Naive thymus-derived CD8-positive, alpha-beta T cell (primary cell): ENCODE measurements at places on chromosomes 2 and 18.

DNA sequence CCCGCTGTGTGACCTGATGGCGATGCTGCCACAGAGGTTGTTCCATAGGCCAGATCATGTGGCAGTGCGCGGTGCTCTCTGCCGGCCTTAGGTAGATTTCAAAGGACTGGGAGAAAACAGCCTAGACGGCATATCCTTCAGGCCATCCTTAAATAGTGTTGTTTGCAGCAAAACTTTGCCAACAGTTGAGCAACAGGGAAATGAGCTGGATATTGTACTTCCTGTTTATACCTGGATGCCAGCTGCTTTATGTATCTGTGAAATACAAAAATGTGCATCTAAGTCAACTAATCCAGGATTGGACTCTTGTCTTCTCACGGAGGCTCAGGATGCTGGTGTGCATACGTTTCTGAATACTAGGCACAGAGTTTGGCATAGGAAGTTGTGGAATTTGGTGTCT is 107.1 kb downstream of the EML6 start:
- no peaks in the 10 kb centered on the region for H3K36me3 ChIP-seq
- no peak for DNase-seq
- no peaks in the 10 kb centered on the region for H3K4me1 ChIP-seq
- peaks cover 5% of the 10 kb centered on the region for H3K27me3 ChIP-seq
- H3K4me3 ChIP-seq = no peak overlapping the region

- H3K27ac ChIP-seq = no peak overlapping the region
- peaks cover 23% of the 10 kb centered on the region for H3K27me3 ChIP-seq
- H3K4me3 ChIP-seq = no peak overlapping the region
- no peaks in the 10 kb centered on the region for H3K4me1 ChIP-seq
- no peak for DNase-seq
Measured at GRCh38 chr2:1632510-1632909, 111.8 kb downstream of the PXDN start.

DNA sequence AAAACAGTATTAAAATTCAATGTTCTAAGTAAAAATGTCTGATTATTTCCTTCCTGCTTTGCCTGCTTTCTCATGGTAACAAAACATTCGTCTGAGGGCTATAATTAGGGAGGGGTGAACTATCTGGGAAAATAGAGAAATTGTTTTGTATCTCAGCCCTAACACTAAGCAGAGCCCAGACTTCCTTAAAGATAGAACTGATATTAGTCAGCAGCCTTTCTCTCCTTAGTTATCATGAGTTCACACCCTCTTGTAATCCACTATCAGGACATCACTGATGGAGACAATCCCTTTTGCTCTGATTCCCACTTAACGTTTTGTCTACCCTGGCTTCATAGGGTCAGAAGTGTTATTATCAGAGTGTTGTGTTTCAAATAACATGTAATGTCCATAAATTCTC is 701.1 kb upstream of the ZEB2 start:
- H3K27me3 ChIP-seq = peaks cover 4% of the 10 kb centered on the region
- no peak overlapping the region for H3K4me3 ChIP-seq
- H3K27ac ChIP-seq = no peak overlapping the region
- no peaks in the 10 kb centered on the region for H3K4me1 ChIP-seq
- no peaks in the 10 kb centered on the region for H3K36me3 ChIP-seq

DNA sequence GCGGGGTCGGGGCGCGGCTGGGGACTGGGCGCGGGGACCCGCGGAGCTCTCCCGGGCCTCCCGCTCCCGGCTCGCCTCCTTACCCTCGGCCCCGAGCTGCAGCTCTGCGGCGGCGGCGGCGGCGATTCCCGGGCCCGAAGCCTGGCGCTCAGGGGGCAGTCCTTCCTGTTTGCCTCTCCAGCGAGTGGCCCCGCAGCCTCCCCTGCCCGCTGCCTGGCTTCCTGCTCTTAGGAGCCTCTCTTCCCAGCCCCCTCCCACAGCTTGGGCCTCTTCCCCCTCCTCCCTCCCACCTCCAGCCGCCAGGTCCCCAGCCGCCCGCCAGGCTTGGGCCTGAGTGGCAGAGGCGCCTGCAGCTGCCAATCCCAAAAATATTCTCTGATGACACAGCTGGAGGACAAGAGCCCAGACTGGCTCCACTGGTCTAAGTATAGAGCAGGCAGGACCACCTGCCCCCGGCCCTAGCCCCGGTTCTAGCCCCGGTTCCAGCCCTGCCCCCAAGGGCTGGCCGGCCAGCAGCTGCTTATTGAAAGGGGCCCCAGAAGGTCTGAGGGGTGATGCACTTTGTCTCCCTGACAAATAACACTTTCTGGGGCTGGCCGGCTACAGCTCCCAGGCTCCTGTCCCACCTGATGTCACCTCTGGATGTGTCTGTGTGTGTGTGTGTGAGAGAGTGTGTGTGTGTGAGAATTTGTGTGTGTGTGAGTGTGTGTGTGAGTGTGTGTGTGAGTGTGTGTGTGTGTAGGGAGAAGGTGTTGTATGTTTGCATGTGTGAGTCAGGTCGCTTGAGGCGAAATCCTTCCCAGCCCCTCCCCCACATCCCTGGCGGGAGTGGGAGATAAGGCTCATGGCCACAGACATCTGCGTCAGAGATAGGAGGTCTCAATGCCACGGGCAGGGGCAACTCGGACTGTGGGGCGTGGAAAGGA is at the start of gene OBSL1:
Gene OBSL1, minus strand, starts transcription at position 229 of the 926 bp plus-strand sequence. CDS start 307 bp downstream, outside the sequence.
- H3K27me3 ChIP-seq = peaks cover 68% of the 10 kb centered on the region
- peak within 1 kb of the TSS; percentile 57 for H3K4me3 ChIP-seq
- H3K4me1 ChIP-seq = peaks cover 3% of the 10 kb centered on the region
- no peak within 1 kb of the TSS for H3K27ac ChIP-seq
- H3K36me3 ChIP-seq = no peaks in the 10 kb centered on the region

DNA sequence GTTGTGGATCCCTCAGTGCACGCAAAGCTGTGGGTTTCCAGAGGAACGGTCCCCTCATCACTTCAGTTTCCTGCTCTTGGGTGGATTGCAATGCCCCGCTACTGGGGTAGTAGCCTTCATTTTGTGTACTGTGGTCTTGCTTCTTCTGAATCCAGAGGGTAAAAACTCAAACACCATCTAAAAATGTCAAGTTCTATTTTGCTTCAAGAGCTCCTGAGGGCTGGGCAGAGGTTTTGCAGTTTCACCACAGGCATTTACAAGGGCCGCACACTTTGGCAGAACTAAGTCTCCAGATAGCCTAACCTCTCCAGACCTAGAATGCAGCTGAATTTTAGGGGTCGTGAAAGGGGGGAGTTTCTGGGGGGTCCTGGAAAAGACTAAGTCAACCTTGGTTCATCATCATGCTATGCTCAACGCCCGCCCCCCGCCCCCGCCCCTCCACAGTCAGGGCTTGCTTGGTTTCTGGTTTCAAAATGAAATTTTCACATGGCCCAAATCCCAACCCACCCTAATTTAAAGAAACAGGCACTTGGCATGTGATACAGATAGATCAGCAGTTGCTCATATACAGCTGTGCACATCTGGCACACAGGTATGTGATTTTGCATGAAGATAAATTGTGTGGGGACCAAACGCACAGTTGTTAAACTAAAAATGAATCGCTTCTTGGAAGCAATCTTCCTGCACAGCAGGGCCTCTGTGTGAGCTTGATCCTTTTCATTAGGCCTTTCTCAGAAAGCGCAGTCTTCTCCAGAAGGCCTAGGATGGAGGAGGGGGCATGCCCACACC is 329.6 kb downstream of the OSR1 start:
- no peak overlapping the region for H3K4me3 ChIP-seq
- peaks cover 6% of the 10 kb centered on the region for H3K36me3 ChIP-seq
- peaks cover 1% of the 10 kb centered on the region for H3K4me1 ChIP-seq
- H3K27me3 ChIP-seq = no peaks in the 10 kb centered on the region
- no peak for DNase-seq
- H3K27ac ChIP-seq = no peak overlapping the region

GRCh38 chr18:44564922-44565321 is 115.8 kb upstream of the SETBP1 start:
- H3K27ac ChIP-seq = no peak overlapping the region
- DNase-seq = no peak
- no peak overlapping the region for H3K4me3 ChIP-seq
- H3K36me3 ChIP-seq = no peaks in the 10 kb centered on the region

DNA sequence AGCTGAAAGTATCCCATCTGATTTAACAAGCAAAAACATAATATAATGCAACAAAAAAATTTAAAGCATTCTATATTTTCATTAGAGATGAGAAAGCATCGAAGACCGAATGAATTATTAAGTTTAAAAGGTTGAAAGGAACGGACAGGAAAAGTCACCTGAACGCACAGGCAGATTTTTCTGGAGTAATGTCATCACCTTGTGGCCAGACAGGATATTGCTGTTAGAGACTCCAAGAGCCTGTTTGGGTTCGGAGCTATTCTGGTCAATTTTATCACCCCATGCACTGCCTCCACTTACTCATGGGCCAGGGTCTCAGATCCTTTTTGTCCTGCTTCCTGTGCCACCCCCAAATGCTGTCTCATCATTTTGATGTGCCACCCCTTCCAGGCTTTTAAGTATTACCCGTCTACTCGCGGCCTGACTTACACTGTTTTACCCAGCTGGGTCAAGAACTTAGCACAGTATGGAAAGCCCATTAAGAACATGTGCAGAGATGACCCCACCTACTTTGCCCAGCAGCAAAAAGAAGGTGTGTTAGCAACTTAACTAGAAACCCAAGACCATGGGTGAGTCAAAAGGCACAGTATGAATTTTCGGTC is 27.3 kb downstream of the GKN2 start:
- H3K4me1 ChIP-seq = no peaks in the 10 kb centered on the region
- no peaks in the 10 kb centered on the region for H3K36me3 ChIP-seq
- H3K4me3 ChIP-seq = no peak overlapping the region
- DNase-seq = peak; percentile 35
- H3K27ac ChIP-seq = no peak overlapping the region
- H3K27me3 ChIP-seq = peaks cover 1% of the 10 kb centered on the region
